Hematopoietic multipotent progenitor cell treated with erythropoietin and hydrocortisone succinate and interleukin-3 and kit ligand, for 15 days (in vitro differentiated cells): ENCODE measurements at places on chromosomes 1 and 21.

DNA sequence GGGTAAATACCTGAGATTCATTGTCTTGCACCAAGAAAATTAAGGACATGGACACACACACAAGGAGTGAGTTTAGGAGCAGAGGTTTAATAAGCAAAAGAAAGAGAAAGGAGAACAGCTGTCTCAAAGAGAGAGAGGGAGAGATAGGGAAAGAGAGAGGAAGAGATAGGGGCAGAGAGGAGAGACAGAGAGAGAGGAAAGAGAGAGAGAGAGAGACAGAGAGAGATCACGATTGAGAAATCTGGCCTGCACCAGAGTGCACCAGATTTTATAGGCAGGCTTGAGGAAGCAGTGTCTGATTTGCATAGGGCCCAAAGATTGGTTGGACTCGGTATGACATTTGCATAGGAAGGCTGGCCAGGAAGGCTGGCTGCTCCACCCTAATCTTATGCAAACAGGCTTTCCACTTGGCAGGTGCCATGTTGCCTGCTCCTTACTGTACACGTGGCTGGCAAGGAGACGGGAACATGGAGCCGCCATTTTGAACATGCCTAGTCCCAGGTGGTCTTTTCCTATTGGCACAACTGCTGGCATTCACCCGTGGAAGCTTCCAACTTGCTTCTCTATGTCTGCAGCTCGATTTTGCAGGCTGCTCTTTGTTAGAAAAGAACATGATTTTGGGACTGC, 419.9 kb downstream of the ZP4 start:
- DNase-seq: no peak

GRCh38 chr1:245762396-245762910, 607.7 kb downstream of the KIF26B start:
- DNase-seq: no peak

GRCh38 chr1:182909578-182909977, 43.4 kb downstream of the SHCBP1L start:
- DNase-seq: no peak

DNA sequence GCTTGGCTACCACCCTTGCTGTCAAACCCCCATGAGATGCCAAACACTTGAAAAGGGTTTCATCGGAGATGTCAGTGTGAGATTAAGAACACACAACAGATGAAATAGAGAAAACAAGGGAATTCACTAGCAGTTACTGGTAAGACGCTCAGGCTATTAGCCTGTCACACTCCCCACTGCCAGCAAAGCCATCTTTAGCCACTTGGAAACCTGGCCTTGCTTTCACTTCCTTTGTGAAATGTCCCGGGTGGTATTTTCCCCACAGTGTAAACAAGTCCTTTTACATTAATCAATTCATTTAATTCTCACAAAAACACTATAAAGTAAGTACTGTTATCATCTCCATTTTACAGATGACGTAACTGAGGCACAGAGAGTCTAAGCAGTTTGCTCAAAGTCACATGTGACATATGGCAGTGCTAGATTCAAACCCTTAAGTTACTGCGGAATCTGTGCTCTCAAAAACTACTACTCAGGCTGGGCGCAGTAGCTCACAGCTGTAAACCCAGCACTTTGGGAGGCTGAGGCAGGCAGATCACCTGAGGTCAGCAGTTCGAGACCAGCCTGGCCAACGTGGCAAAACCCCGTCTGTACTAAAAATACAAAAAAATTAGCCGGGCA, 32.7 kb upstream of the KHDRBS1 start:
- DNase-seq: no peak
